ENCODE measurements at places on chromosomes 16 and 17.

DNA sequence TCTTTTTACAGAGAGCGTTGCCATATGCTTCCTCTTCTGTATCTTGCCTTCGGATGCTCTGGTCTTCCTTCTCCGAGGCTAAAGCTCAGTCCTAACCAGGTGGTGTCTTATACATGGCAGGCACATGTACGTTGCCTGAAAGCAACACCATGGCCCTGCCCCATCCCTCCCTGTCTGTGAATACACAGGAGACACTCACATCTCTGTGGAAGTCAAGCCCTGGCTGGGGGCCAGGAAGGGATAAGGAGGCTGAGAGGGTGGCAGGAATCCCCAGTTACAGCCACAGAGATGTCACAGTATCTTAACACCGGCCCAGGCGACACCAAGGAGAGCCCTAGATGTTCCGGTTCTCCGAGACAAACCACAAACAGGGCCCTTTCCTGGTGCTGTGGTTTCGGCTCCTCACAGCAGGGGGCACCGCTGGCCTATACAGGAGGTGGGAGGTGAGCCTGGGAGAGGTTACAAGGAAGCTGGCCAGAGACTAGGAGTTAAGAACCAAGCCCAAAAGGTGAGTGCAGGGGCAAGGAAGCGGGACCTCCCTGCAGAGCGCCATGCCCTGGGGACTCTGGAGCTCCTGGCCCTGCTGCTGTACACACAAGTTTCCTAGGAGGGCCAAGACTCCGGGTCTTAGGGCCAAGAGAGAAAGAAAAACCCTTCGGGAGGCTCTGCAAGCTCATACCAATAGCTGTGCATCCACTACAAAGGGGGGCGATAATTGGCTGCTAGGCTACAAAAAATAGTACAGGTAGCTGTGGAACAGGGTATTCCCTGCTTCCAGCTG lies 41.7 kb downstream of the SRL start:
- no peak for DNase-seq

DNA sequence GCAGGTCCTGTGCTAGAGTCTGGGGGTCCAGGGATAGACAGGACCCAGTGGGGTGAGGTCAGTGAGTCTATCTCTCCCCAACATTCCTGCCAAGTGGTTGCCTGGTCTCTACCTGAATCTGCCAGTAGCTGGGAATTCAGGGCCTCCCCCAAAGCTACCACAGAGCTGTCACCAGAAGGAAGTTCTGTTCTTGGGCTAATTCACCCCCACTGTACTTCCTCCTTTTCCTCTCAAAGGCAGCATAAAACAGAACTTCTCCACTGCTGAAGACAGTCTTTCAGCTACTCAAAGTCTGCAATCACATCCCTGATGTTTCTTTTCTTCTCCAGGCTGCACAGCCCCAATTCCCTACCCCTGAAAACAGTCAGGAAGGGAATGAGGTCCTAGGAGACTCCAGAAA lies 8.7 kb downstream of the CAMTA2 start:
- DNase-seq, result no peak

DNA sequence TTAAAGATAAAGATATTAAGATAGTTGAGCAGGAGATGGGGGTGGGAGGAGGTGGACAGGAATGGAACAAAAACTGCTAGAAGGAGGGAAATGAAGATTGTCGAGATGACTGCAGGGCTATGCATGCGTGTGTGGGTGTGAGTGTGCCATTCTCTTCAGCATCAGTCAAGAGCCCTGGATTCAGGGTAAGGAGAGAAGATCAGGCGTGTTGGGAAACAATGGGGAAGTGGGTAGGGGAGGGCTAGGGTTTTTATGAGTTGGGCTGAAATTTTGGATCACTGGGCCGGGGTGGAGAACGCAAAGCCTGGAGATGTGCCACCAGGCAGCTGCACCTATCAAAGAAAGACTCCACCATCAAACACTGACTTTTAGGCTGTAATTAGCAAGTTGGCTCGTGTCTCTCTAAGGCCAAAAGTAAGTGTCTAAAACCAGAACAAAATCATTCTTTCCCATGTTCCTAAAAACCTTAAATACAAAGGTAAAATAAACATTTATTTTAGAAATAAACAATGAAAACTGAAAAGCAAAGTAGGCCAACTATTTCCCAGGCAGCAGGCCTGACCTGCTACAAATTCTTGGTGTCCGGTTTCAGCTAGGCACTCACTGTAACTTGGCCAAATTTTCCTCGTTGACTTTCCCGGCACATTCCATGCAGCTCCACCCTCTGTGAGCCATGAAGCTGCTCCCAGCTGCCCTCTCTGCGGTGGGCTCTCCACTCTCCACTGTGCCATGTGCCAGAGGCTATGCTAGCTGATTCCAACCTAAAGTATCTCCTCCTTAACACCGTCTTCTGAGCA lies 4.2 kb downstream of the CDRT4 start:
- DNase-seq, result no peak

DNA sequence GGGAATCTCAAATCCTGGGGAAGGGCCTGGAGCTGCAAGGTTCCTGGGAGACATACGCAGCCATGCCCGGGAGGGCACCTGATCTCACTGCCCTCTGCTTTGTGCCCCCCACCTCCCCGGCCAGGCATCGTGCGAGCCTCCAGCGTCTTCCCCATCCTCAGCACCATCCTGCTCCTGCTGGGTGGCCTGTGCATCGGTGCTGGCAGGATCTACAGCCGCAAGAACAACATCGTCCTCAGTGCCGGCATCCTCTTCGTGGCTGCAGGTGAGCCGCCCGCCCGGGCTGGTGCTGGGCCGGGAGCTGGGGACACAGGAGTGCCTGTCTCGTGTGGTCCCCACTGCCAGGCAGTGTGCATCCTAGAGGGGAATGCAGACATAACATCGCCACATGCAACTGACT lies 19.6 kb upstream of the CACNG1 start:
- DNase-seq, result no peak

GRCh38 chr16:3884398-3884797 lies 3.9 kb upstream of the CREBBP start:
- DNase-seq, result no peak

- DNase-seq, result no peak
Measured at GRCh38 chr17:44979426-44979995, 11.4 kb upstream of the C1QL1 start.

- no peak for DNase-seq
Measured at GRCh38 chr17:30495586-30495985, 18.4 kb downstream of the GOSR1 start.

GRCh38 chr17:68820476-68820824 lies 134.7 kb downstream of the ABCA8 start:
- DNase-seq, result no peak

GRCh38 chr17:73492821-73493814 lies 151.1 kb downstream of the SDK2 start:
- no peak for DNase-seq

DNA sequence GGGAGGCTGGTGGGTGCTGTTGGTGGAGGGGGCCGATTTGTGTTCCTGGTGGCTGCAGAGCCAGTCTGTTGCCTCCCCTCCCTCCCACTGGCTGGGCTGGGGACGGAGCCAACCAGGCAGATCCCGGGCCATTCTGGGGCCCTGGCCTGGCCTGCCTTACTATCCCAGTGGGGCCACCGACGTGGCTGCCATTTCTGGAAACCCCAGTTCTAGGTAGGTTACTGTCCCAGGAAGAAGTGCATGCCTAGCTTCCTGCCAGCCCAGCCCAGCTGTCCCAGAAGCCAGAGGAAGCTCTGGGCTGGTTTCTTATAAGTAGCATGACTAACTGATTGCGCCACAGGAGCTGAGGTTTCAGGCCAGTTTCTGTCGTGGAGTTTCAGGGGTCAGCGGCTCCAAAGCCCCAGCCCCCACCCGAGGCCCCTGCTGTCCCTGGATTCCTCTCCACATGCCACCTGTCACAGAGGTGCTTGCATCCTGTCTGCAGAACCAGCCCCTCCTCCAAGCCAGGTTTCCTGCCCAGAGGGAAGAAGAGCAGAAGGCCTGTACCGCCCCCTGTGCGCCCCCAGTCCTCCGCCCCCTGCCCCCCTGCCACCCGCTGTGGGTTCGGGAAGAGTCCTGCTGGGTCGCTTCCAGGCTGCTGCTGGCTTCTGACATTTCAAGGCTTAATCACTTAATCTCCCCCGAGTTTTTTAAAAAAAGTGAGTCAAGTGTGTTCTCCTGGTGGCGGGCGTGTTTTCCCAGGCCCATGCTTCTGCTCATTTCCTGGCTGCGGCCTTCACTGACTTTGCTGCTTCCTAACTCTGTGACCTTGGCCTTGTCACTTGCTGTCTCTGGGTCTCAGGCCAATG lies 13.2 kb downstream of the IL4R start:
- DNase-seq, result no peak

DNA sequence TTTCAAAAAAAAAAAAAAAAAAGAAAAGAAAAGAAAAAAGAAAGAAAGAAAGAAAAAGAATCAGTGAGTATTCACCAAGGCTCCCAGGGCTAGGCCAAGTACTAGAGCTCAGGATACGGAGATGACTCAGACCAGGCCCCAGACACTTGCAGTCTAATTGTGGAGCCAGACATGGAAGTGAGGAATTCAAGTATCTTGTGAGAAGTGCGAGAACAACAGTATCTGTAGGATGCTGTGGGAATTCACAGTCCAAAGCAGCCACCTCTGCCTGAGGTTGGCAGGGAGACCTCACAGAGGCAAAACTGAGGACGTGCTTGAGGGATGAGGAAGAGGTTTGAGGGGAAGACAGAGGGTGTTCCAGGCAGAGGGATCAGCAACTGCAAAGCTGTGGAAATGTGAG lies 14.0 kb upstream of the ALDOA start:
- no peak for DNase-seq

Data from activated T-cell treated with anti-CD3 and anti-CD28 coated beads for 24 hours (primary cell).